ENCODE measurements at places on chromosomes 1 and 21.

DNA sequence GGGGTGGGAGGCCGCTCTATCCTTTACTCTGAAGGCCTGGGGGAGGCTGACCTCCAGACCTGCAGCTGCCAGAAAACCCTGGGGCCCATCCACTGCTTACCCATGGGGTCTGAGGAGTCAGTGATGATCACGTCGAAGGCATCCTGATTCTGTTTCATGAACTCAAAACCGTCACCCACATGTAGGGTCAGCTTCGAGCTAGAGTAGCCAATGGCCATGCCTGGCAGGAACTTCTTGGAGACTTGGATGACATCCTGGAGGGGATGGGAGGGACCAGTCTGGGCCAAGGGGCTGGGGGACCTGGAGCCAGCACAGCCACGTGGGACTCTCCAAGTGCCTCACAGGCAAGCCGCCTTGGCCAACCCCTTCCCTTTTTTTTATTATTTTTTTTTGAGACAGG, 3.3 kb downstream of the SRM start:
- no peak for DNase-seq

DNA sequence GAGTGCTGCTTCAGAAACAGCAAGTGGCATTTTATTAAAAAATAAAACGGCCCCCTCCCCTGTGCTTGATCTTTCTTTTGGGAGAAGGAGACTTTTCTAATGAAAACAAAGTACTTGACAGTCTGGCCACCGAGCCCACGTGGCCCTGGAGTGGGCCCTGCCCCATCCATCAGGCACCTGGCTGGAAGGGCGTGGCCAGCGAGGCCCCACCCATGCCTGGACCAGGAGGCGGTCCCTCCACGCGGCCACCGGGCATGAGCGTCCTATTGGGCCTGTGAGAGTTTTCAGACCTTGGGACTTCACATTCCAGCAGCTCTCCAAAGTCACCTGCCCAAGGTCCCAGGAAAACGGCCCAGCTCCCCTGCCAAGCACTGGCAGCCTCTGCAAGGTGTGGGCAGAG, 144.7 kb downstream of the CASZ1 start:
- DNase-seq: no peak

GRCh38 chr1:23202263-23202749, 15.0 kb downstream of the HTR1D start:
- DNase-seq: peak; percentile 67

DNA sequence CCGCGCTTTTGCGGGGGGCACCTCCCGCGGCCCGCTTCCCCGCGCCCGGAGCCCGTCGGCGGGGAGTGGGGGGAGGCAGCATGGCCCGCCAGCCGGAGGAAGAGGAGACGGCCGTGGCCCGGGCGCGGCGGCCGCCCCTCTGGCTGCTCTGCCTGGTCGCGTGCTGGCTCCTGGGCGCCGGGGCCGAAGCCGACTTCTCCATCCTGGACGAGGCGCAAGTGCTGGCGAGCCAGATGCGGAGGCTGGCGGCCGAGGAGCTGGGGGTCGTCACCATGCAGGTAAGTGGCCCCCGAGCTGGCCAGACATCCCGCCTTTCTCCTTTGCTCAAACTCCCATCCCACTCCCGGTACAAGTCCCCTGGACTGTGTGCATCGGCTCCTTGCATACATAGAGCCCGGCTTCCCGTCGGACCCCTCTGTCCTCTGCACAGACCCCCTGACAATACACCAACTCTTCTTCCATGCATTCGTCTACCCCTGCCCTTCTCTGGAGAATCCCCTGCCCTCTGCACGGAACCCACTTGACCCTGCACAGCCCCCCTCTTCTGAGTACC, 812 bp downstream of the CACHD1 start:
- peak; percentile 20 for DNase-seq

GRCh38 chr1:51218570-51218969, 17.5 kb upstream of the RNF11 start:
- DNase-seq: no peak

DNA sequence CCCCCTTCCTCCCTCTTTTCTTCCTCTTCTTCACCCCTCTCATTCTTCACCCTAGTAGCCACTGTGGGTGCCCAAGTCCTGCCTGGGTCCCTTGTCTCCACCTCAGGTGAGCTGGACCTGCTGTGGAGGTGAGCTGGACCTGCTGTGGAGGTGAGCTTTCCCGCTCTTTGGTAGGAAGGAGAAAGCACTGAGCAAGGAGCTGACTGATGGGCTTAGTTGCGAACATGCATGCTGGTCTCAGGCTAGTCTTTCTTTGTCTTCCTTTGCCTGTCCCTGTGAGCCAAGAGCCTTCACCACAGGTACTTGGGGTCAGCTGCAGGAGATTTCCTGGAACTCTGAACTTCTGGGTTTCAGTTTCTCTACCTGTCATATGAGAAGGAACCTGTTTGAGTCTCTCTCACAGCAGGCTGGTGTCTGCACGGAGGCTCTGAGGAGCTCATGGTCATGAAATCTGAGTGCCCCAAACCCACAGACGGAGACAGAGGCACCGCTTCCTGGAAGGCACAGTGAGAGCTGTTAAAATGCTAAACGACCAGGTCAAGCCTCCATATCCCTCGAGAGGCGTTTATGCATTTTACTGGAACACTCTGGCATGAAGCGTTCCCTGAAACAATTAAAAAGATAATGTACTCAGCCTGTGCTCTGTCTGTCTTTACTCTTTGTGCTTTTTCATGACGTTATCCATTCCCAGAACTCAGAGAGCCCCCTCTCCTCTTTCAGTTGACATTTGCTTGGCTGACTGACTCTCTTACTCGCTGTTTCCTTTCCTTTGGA, 69.5 kb downstream of the RHOU start:
- DNase-seq: no peak

- DNase-seq: no peak
These were observed 89.6 kb downstream of the RERE start for GRCh38 chr1:8727809-8728213.

DNA sequence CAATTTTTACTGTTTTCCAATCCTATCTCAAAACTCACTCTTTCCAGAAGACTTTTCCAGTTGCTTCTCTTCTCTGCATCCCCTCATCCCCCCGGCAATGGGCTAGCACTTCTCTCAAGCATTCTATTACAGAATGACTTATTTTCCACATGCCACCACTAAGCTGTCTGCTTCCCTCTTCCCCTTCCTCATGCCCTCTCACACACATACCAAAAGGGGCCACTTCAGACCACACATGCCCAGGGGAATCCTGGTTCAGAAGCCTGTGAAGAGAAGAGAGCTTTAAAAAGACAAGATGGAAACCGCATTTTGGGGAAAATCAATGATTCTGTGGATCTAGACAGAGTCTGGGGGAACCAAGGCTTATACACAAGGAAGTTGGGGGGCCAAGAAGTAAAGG, 8.4 kb upstream of the LORICRIN start:
- DNase-seq: no peak

- no peak for DNase-seq
These were observed 2.4 kb downstream of the ZMYND12 start for GRCh38 chr1:42453386-42453785.

DNA sequence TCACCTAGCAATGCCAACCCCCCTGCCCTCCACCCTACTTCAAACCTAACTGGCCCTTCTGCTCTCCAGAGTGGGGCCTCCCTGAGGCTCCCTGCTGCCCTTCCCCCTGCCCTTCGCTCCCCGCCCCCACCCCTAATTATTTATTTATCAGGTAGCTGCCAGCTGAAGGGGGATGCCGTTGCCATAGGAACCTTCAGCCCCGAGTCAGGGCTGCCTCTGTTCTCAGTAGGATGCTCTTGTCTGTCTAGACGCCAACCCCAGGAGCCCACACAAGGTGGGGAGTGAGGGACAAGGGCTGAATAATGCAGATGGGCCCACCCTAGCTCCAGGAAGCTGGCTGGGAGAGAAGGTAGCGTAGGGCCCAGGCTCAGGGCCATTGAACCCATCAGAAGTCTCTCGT, 41.1 kb downstream of the NKAIN1 start:
- no peak for DNase-seq

GRCh38 chr1:35605867-35606182, 32.7 kb downstream of the TFAP2E start:
- DNase-seq: no peak

DNA sequence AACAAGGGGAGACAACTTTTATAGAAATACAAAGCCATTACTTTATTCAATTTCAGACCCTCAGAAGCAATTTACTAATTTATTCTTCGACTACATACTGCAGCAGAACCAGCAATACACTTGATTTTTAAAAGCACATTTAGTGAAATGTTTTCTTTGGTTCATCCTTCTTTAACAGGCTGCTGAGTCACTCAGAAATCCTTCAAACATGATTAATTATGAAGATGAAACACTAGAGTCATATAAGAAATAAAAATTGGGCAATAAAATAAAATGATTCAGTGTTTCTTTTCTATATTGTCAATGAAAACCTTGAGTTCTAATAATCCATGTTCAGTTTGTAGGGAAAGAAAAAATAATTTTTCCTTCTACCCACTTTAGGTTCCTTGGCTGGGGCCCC, 47.0 kb downstream of the CHML start:
- peak; percentile 74 for DNase-seq

DNA sequence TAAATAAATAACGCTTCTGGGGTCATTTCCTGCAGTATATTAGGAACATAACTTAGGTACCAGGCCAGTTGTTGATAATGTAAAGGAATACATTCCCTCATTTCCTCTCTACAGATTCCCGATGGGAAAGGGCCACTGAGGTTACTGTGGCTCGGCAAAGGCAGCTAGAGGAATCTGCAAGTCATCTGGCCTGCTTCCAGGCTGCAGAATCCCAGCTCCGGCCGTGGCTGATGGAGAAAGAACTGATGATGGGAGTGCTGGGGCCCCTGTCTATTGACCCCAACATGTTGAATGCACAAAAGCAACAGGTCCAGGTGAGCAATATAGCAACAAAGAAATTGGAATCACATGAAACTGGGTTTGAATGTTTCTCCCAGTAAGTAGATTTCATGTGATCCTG, 109.6 kb upstream of the BMP8A start:
- no peak for DNase-seq

DNA sequence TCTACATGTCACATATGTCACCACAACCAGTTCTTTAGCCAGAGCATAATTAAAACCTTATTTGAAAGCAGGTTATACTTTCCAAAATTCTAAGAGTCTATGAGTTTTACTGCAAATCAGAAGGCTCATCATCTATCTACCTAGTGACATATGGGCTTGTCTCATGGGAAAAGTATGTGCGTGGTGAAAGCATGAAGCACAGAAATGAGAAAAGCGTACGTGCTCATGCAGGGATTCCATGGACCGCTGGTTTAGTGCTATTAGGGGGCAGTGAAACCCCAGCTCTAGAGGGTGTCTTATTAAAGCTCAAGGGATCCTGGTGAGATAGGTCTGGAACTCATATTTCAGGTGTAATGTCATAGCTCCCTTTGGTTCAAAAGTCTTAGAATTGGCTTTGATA, 50.2 kb downstream of the FAM163A start:
- DNase-seq: no peak

DNA sequence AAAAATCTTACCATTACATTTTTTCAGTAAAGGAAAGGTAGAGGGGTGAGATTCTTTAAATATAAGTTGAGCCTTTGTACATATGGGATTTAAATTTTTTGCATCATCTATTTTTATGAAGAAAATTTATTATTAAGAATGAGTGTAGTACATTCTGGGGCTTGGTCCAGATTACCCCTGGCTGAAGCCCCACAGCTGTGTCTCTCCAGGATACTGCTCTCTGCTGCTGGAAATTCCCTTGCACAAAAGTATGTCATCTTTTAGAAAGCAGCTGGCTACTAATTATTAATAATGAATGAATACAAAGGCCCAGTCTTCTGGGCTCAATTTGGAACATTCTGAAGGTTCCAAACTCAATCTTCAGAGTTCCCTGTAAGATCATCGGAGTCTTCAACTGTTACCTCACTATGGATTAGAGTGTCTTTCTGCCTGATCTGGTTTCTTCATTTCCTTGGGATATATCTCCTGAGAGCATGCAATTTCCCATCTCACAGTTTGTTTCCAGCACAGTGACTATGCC, 428.6 kb upstream of the BRINP3 start:
- no peak for DNase-seq

GRCh38 chr1:36990928-36991327, 43.4 kb downstream of the GRIK3 start:
- DNase-seq: no peak

GRCh38 chr1:209531006-209531405, 52.5 kb upstream of the CAMK1G start:
- peak; percentile 54 for DNase-seq

GRCh38 chr1:246669659-246670058, 54.5 kb upstream of the SCCPDH start:
- DNase-seq: no peak

DNA sequence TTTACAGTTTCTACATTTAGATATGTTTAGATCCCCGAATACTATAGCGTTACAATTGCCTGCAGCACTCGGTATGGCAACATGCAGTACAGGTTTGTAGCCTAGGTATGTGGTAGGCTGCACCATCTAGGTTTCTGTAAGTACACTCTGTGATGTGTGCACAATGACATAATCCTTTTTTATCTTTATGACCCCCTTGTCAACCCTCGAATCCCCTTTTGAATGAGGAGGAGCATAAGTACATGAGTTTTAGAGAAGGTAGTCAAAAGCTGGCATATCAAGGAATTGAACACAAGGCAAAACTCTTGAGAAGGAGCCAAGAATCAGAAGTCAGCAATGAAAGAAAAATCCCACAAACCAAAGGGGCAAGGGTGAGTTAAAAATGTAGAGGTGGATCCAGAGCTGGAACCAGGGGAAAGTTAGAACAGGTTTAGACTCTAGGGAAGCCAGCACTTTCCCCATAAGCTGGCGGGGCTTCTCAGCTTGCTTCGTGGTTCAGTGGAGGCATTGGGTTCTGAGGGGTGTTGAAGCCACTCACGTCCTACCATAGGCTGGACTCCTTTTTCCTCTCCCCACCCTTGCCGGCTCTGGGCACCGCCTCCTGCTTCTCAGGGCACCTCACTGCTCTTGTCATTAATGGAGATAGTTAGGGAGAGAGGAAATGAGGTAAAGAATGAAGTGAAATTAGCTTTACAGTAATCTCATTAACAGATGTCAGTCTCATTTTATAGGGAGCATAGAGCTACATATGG, 31.3 kb downstream of the OLFML3 start:
- no peak for DNase-seq

DNA sequence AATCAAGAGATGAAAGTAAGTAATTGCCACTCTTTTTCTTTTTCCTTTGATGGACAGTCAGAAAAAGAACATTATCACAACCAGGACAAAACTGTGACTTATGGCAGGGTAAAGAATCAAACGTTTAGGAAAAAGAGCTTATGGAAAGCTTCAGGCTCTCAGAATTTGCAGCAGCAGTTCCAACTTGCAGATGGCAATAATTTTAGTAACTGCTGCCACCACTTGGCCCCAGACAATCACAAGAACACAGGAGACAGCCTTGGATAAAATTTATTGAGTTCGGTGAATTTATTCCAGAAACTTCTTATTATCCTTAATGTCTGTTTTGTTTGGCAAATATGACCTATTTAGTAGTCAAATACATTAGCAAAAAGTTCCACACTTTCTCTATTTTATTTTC, 804.4 kb downstream of the BRINP3 start:
- DNase-seq: peak; percentile 8

GRCh38 chr21:20537130-20537529, 461.1 kb upstream of the NCAM2 start:
- DNase-seq: no peak

GRCh38 chr1:199297887-199298286, 659.0 kb downstream of the PTPRC start:
- no peak for DNase-seq

- DNase-seq: no peak
These were observed 52.7 kb upstream of the ADARB1 start for GRCh38 chr21:45021428-45022347.

GRCh38 chr1:65704318-65704717, 88.4 kb upstream of the PDE4B start:
- no peak for DNase-seq
